ENCODE measurements at places on chromosomes 6 and 20.

- DNase-seq = no peak
Measured at GRCh38 chr20:64131406-64131805, 24.0 kb upstream of the NPBWR2 start.

DNA sequence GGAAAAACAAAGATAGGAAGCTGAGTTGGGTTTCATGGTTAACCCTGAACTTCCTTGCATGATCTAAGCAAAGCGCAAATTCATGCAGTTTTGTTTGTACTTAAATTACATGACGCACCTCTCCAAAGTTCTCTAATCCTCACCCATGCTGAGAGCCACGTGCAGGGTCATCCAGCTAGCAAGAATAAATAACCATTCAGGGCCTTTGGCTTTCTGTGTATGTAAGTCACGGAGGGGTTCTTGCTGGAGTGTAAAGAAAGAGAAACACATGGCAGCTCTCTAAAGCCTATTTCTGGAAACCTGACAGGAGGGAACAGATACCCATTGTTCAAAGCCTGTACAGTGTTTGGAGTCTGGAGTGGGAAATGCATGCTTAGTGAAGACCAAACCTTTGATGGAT lies 171.7 kb upstream of the CCN2 start:
- DNase-seq = no peak

GRCh38 chr6:29230666-29231065 lies 60.0 kb downstream of the OR2J2 start:
- no peak for DNase-seq

GRCh38 chr6:152975204-152975915 lies 7.5 kb downstream of the FBXO5 start:
- no peak for DNase-seq

GRCh38 chr6:158303210-158303731 lies 9.0 kb upstream of the TULP4 start:
- DNase-seq = no peak

DNA sequence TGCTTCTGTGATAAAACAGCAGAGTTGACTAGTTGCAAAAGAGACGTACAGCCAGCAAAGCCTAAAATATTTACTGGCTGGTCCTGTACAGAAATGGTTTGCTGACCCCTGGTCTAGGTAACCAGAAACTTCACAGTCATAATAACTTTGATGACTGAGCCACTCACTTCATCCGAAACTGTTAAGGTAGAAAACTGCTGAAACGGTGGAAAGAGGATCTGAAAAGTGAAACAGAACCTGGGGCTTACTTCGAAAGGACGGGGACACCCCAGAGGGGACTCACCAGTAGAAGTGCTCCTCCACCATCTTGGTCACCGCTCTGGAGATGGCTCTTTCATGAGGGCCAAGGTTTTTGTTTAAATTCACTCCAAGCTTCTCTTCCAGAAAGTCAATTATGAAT lies 16.4 kb downstream of the FAXC start:
- no peak for DNase-seq

GRCh38 chr6:64146094-64146493 lies 510.5 kb downstream of the PHF3 start:
- DNase-seq = no peak

GRCh38 chr6:44511126-44511525 lies 123.6 kb downstream of the CDC5L start:
- no peak for DNase-seq

GRCh38 chr6:34556031-34556471 lies at the start of gene SPDEF:
TSS of gene SPDEF (minus strand) at chr6:34556329. CDS start at chr6:34544455, 11,874 bp downstream.
- no peak for DNase-seq

DNA sequence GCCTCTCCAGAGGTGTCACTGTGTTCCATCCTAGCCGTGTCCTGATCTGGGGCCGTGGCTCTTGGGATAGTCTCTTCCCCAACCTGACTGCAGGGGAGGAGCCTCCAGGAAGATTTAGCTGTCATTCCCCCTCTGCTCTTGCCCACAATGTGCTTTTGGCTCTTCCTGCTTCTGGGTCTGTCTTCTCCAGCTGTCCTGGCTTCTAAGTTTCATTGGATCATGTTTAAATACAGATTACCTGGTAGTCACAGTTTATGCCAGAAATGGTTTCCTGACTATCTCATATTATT lies 139.1 kb downstream of the ZDHHC14 start:
- no peak for DNase-seq

DNA sequence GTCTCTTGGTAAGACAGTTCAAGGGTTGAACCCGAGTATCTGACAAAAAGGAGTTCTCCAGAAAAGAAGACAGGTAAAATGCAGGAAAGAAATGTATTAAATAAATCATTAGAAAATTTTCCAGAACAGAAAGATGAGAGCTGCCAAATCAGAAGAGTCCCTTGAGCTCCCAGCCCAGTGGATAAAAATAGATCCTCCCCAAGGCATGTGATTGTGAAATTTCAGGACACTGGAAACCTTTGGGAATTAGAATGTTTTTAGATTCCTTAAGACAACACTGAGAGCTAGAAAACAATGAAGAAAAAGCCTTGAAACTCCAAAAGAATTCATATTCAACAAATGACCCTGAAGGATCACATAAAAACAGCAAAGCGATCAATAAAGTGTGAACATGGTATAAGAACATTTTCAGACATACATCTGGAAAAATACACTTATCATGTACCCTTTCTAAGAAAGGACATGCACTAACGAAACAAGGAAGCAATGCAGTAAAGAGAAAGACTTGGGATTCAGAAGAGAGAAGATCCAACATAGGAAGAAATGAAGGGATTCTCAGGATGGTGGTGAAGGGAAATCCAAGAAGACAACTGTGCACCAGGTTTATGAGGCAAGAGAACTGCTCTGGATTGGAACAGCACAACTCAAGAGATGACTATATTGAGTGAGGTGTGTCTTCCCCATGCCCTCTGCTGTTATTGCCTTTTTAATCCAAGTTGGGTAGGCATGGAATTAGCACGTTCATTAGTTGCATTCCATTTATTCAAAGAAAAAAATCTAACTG lies 390.4 kb downstream of the SYNE1 start:
- DNase-seq = no peak

- DNase-seq = no peak
Measured at GRCh38 chr20:12827816-12828385, 180.9 kb upstream of the SPTLC3 start.

DNA sequence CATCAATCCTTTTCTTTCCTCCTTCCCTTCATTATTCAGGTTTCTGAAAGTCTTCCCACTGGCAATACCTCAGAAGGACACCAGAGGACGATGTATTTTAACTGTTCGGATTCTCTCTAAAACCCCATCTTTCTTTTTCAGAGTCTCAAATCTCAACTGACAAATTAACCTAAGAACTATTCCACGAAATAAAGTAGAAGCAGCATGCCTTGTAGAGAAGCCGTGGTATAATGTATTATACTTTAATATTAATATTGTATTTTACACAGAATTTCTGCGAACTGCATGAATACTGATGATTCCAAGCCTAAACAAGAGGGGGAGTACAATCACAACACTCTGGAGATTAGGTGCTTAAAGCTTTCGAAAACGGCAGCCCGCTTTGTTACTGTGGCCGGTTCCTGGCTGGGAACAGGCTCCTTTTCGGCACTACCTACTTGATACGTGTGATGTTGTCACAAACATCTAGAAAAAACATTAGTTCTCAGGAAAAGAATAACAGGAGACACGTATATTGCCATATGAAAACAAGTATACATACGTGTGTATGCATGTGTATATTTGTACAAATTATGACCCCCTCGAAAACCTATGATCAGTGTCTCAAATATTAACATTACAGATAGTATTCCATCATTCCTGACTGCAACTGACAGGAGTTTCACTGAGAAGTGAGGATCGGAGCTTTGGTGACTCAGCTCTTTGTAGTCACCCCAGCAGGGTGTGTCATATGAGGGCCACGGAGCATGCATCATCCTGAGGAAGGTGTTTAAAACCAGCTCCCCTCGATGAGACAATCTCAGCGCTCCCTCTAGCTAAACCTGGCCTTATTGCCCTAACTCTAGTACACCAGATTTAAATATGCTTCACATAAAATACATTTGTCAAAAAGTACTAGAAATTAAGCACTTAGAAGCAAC lies 319.7 kb upstream of the TCF21 start:
- DNase-seq = peak; percentile 32

DNA sequence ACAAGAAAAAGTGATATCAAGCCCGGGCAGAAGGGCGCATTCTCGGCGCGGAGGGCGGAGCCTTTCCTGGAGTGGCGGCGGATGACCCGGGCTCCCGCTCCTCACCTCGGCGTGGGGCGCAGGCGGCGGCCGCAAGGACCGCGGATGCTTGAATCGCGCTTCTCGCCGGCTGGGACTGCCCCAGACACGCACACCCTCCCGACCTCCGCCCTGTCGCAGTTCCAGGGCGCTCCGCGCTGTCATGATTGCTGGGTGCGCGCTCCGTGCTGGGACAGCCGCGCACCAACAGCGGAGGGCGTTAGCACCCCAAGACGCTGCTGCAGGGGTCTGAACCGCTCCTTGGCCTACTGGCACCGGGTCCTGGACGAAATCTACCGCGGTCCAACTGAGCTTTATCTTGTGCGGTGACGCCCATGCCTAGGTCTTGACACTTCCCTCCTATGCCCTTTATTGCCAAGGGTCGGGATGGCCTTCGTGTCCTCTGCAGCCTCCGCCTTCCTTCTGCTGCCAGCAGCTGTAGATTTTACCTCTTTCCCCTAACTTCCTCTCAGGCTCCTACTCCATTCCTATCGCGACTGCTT lies 43.3 kb downstream of the IRAK1BP1 start:
- DNase-seq = no peak

GRCh38 chr20:3658019-3658715 lies 5.0 kb downstream of the GFRA4 start:
- no peak for DNase-seq

DNA sequence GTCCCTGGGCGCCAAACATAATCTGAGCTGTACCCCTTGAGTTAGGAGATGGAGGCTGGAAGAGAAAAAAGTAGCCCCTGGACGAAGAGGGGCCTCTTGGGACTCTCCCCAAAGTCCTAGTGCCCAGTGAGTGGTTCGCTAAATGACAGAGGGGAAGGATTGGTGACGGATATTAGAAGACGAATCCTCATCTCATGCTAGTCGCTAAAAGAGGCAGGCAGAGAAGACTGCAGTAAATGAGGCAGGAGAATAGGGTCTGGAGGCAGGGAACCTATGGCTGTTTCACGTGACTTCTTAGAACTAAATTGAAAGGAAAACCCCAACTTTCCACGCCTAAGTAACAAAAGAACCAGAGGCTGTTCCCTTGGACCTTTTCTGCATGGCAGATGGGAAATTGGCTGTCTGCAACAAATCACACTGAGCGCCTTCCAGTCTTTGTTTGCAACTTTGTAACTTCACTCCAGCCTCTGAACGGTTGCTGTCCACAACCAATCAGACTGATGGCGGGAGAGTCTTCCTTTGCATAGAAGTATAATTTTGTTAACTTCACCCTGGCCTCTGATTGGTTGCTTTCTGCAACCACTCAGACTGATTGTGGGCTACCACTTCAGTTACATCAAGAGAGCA lies 731 bp upstream of the RBL1 start:
- no peak for DNase-seq

DNA sequence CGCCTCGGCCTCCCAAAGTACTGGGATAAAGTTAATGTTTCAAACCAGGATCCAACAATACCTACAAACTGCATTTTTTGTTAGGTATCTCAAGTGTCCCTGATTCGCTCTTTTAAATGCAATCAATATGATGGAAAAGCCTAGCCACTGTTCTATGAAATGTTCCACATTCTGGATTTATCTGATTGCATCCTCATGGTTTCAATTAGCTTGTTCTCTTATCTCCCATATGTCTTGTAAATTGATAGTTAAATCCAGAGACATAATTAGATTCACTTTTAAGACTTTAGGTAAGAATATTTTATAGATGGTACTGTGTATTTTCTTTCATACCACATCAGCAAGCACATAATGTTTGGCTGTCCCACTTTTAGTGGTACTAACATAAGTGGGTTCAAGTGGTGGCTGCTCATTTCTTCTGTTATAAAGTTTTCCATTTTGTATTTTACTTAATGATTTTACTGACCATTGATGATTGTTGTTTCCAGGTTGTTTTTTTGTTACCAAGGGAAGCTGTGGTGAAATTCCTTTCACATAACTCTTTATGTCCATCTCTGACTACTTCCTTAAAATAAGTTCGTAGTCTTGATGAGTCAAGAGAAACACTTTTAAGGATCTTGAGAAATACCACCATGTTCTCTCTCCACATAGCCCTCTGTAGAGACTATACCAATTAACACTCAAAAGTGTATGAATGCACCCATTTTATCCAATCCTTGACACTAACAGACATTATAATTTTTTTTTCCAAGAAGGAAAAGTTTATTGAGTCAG lies 40.5 kb downstream of the RNGTT start:
- peak; percentile 55 for DNase-seq

GRCh38 chr20:43945391-43946205 lies 30.9 kb downstream of the TOX2 start:
- no peak for DNase-seq

DNA sequence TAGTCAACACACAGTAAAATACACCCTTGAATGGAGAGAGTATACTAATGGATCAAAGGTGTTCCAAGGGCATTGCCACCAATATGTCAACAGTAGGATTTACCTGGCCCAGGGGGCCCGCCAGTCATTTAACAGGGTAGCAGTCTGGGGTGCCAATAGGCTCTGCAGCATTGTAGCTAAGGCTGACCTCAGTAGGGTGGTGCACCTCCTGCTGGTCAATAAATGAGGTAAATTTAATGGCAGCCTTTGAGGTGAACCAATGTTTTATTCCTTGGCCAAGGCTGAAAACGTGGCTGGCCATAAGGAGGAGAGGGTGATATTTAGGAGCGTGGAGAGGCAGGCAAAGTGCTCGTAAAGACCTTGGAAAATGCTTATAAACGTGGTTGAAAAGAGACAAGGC lies 147.2 kb downstream of the RPS12 start:
- no peak for DNase-seq

DNA sequence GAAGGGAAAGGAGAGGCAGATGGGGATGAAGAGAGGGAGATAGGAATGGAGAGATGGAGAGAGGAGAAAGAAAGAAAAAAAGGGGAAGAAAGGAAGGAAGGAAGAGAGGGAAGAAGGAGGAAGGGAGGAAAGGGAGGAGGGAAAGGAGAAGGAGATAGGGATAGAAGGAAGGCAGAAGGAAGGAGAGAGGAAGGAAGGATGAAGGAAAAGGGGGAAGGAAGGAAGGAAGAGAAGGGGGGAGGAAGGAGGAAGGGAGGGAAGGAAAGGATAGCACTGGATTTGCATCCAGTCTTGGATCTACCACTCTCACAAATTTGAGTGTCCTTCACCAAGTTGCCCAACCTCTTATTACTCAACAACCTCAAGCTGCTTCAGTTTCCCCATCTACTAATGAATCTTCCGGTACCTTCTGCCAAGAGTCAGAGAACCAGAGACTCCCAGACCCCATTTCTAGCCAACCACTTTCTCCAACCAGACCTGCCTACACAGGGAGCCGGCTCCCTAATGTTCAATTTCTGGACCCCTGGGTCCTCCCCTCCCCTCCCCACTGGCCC lies 79.7 kb upstream of the FOXP4 start:
- DNase-seq = no peak

- no peak for DNase-seq
Measured at GRCh38 chr6:110813338-110814101, 1.7 kb downstream of the CDK19 start.

DNA sequence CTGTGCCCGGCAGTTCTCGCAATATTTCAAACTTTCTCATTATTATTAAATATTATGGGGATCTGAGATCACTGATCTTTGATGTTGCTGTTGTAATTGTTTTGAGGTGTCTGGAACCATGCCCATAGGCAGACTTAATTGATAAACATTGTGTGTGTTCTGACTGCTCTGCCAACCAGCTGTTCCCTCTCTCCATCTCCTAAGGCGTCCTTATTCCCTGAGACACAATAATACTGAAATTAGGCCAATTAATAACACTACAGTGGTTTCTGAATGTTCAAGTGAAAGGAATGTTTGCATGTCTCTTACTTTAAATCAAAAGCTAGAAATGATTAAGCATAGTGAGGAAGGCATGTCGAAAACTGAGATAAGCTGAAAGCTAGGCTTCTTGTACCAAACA lies 7.6 kb downstream of the MAPK14 start:
- no peak for DNase-seq
